Kidney epithelial cell (primary cell): ENCODE measurements at places on chromosomes 4 and X. TPM values are rescaled to one million over a fixed set of nuclear protein-coding genes. Genes with fewer than 3 reads are reported as not detected.

- DNase-seq: no peak
Measured at GRCh38 chr4:144648042-144648441, 2.1 kb downstream of the HHIP start.

The GPC3 gene
- total RNA-seq: 14.5 and 15.3 TPM in 2 replicates

DNA sequence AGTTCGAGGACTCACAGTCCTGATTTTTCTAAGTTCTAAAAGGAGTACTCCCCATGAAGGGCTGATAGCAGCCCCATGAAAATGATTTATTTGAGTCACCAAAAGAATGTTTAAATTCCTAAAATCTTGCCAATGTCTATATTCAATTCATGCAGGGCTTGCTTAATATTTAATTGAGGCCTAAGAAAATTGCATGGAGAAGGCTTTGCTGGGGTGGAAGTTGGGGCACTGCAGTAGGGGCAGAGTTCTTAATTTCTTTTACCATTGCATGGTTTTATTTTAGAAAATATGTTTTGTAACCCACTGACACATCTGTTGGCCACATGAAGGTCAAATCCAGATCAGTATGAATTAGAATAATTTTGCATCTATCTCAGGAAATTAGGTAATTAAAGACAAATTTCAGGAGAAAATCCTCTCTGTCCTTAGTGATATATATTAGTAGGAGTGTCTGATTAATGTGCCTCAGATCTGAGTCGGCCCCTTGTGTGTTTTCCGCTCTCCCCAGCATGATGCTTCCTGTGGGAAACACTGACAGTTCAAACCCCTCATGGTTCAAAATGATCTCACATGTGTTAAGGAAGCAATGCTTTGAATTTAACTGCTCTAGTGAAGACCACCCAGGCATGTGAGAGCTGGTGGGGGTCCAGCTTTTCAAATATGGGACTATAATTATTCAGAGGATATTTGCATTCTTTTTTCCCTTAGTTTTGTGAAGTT lies 54.0 kb upstream of the EGFL6 start:
- no peak for DNase-seq

The FAM149A gene
- 22.2 and 22.9 TPM in 2 replicates for total RNA-seq

DNA sequence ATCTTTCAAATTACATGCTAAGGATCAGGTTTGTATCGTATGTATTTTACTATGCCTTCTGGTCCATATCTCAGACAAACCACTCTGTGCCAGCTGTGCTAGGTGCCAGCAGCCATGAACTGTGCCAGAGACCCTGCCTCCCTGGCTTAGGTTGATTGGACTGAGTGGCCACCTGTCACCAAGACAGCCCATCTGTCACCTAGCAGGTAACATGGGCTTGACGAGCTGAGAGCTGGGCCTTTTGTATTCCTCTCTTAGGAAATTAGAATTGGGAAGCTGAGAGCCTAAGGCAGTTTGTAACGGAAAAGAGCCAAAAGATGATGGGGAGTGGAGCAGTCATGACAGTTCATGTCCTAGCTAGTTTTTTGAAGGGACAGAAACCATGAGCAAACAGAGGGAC lies 42.5 kb downstream of the TMEM164 start:
- DNase-seq: no peak

DNA sequence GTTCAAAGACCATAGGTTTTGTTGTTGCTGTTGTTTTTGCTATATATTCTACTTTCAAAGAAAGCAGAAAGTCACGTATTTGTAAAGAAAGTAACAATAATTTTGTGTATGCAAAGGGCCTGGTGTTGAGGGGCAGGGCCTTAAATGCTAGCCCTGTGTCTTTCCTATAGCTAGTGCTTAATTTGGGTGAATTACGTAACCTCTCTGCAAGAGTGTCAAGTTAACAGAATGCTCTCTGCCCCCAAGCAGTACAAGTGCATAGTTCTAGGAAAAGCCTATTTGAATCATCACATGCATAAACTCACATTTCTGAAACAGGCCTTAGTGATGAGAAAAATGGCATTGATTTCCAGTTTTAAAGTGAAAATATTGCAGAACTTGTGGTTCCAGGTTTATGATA lies 663.6 kb downstream of the STIM2 start:
- DNase-seq: no peak

DNA sequence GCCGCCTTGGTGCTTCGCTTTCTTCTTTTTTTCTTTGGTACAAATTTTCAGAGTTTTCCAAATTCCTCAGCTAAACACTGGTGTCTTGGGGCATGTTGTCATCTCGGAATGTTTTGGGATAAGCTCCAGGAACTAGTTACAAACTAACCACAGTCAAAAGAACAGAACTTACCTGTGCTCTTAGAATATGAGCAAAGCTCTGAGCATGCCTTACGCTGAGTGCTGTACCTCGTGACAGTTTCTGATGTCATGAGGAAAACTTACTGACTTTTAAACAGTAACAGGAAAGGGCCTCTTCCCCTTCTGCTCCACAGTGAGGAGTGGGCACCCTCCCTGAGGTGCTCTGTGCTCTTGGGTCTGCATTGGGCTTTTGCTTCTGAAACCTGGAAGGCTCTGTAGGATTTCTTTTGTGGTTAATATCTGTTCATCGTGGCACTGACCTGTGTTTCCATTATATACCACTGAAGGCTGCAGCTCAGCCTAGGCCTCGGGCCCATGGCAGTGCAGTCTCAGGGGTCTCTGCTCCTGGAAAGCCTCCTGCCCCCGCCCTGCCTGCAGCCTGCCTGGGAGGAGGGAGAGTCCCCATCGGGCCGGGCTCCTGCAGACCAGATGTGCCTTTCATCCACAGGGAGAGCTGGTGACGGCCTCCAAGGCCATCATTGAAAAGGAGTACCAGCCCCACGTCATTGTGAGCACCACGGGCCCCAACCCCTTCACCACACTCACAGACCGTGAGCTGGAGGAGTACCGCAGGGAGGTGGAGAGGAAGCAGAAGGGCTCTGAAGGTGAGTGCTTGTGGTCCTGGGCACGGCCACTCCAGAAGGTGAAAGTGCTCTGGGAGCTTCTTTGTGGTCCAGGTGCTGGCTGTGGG lies 48.7 kb downstream of the NOP14 start:
- DNase-seq: no peak

The MAGIX gene
- 2.9 and 5.1 TPM in 2 replicates for total RNA-seq

DNA sequence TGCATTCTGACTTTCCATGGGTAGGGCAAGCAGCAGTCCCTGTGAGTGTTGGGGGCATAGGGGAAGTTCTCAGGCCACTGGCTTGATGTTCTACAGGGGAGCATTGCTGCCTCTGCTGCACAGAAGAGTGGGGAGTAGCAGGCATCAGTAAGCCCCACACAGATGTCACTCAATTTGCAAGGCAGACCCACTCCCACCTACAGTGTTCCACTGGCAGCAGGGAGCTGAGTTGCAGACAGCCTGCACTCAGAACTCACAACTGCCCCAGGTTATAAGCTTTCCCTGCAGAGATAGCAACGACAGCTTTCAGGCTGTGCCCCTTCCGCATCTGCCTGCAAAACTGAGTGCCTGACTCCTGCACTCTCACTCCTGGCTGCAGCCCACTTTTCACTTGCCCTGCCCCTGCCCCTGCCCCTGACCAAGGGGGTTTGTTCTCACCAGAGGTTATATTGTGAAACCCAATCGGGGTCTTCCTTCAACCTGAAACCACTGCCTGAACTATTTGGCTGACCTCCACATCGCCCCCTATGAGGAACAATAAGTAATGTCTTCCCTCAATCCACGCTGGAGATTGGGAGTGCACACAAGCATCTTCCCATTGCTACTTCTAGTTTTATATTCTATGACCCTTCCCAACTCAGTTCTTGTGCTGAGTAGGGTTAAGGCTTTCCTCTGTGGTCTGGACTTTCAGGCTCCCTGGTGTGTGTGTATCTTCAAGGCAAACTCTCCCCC lies 227.4 kb upstream of the CXorf51B start:
- no peak for DNase-seq

The COL4A6 gene
- 1.2 and 1.8 TPM in 2 replicates for total RNA-seq

DNA sequence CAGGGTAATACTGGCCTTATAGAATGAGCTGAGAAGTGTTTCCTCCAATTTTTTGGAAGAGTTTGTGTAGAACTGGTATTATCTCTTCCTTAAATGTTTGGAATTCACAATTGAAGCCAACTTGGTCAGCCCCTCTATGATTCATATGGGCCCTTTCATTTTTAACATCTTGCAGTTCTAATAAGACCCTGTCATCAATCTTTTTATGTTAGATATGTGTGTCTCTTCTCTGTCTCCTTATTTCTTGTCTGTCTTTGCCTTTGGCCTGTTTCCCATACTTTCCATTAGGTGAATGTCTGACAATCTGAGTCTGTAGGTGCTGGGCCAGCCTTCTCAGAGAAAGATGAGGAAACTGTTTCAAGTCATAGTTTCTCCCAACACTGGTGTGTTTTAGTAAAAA lies 88.7 kb downstream of the SLC16A2 start:
- no peak for DNase-seq

- DNase-seq: no peak
Measured at GRCh38 chrX:54695816-54696487, 102.1 kb downstream of the ITIH6 start.

DNA sequence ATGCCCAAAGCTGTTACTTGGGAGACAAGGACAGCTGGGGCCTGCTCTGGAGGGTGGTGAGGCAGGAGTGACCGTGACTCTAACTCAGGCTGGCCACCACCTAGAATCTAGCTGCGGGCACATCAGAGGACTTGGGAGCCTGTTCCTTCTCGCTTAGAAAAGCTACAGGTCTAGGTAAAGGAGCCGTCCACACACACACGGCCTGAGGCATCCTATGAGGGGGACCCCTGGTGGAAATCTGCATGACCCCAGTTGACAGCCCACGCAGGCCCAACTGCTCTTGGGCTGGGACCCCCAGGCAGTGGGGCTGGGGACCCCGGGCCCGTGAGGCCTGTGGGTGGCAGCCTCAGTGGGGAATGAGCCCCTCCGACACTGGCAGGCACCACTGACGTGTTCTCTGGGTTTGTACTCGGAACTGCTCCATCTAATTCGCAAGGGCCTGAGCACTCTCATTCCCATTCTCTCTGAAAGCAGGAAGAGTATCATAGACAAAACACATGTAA lies 75.6 kb downstream of the ACOX3 start:
- no peak for DNase-seq

DNA sequence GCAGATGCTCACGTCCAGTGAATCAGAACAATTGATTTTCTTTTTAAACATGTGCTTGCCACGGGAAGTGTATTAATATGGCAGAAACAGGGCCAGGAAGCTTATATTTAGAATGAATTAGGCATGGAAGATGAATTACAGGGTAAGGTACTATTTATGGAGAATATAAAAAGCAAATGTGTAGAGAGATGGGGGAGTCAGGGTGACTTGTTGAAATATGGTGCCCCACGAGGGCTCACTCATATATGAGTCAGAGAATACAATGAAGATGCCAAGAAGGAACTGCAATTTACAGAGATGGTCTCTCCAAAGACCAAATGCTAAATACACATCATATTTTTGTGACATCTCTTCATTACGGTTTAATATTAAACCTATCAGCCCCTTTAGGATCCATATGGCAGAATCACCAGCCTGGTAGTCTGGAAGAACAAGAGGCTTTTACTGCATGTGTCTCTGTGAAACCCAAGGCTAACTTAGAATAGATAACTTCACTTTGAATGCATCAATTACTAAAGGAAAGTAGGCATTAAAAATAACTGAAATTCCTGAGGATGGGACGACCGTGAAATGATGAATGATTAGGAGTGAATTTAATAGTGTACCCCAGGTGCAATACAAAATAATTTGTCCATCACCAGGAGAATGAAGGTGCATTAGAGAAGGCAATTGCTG lies 385.3 kb downstream of the ARHGAP24 start:
- DNase-seq: no peak

The HERC5 gene
- 4.9 and 6.6 TPM in 2 replicates for total RNA-seq

The MAOA gene
- total RNA-seq: 1.0 and 2.1 TPM in 2 replicates

- DNase-seq: no peak
Measured at GRCh38 chrX:130296743-130297142, 28.0 kb upstream of the ZNF280C start.

DNA sequence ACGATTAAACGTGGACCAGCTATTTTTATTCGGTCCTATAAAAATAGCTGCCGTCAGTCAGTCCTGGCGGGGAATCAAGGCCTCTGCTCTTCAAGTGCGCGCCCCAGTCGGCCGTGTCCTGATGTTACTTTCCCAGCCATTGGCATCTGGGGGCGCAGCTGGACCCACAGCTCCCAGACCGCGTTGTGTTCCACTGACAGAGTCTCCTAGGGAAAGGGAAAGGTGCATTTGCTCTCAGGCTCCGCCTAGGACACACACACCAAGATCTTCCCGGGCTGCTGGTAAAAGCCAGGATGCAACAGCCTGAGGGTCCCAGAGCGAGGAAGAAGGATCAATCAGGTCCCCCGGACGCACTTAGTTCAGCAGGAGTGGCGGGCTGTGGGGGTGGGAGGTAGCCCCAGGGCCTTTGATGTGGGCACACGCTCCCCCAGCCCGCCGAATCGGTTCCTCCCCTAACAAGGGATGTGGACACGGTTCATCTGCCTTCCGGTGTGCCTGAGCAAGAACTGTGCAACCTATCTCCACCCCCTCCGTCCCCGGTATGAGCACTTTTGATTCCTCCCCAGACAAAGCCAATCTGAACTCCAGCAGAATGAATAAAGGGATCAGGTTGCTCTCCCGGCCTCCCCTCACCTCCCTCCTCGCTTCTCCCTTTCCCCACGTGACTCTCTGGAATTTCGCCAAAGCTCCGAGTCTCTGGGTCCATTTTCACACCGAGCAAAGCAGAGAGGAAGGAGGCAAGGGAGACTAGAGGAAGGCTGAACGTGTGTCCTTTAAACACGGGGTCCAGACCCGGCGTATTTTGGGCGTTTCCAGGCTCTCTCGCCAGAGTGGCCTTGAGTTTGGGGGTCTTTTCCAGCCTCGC lies 626 bp upstream of the FRAS1 start:
- peak; percentile 81 for DNase-seq

GRCh38 chr4:185127021-185127925 lies 15.8 kb upstream of the SLC25A4 start:
- DNase-seq: no peak

The TMEM144 gene
- 8.4 and 12.2 TPM in 2 replicates for total RNA-seq

DNA sequence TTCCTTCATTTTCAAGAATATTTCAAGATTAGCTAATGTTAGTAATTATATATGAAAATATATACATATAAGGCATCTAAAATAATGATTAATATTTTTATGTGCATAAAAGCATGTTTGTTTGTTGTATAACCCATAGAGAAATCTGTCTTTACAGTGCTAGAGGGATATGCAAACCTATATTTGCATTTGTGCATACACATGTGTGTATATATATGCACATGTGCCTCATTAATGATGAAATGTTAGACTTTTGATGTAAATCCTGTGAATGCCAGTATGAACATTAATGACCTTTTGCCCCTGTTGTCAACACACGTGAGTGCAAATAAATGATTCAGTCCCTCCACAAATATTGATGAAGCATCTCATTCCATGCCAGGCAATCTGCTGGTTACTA lies 197.9 kb downstream of the ARHGAP10 start:
- no peak for DNase-seq
